ENCODE measurements at places on chromosomes 13 and 19. TPM values are rescaled to one million over a fixed set of nuclear protein-coding genes. Genes with fewer than 3 reads are reported as not detected.
A peak's percentile ranks its signal among the peaks of the same experiment; 100 is the strongest.

DNA sequence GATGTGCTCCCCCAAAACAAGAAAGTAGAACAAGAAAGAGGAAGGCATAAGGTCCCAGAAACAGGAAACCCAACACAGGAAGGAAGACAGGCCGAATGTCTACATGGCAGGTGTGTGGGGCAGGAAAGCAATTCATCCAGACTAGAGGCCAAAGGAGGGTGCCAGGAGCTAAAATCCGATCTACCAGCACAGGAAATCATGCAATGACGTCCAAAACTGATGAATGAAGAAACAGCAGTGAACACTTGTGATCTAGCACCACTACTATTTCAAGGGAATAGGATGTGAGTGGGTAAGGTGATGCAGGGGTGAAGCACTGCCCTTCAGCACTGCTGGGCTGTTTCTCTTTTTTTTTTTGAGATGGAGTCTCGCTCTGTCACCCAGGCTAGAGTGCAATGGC lies 59.1 kb downstream of the DOCK9 start:
- H3K36me3 ChIP-seq: peaks cover 53% of the 10 kb centered on the region
- no peak overlapping the region for H3K27ac ChIP-seq
- H3K27me3 ChIP-seq: no peaks in the 10 kb centered on the region

DNA sequence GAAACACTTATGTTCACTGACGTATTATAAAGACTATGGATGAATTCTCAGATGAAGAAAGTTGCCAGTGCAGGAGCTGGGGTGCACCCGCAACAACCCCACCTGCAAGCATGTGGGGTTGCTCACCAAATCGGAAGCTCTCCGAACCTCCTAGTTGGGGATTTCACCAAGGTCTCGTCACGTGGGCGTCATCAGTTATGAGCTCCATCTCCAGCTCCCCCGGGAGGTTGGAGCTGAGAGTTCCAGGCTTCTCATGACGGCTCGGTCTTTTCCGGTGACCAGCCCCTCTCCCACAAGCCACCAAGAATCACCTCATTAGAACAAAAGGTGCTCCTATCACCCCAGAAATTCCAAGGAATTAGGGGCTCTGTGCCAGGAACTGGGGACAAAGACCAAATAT lies 46.1 kb upstream of the TUBGCP3 start:
- H3K36me3 ChIP-seq: no peaks in the 10 kb centered on the region
- H3K27me3 ChIP-seq: peaks cover under 1% of the 10 kb centered on the region
- H3K27ac ChIP-seq: no peak overlapping the region
- H3K4me1 ChIP-seq: peaks cover 7% of the 10 kb centered on the region
- no peak overlapping the region for H3K4me3 ChIP-seq

DNA sequence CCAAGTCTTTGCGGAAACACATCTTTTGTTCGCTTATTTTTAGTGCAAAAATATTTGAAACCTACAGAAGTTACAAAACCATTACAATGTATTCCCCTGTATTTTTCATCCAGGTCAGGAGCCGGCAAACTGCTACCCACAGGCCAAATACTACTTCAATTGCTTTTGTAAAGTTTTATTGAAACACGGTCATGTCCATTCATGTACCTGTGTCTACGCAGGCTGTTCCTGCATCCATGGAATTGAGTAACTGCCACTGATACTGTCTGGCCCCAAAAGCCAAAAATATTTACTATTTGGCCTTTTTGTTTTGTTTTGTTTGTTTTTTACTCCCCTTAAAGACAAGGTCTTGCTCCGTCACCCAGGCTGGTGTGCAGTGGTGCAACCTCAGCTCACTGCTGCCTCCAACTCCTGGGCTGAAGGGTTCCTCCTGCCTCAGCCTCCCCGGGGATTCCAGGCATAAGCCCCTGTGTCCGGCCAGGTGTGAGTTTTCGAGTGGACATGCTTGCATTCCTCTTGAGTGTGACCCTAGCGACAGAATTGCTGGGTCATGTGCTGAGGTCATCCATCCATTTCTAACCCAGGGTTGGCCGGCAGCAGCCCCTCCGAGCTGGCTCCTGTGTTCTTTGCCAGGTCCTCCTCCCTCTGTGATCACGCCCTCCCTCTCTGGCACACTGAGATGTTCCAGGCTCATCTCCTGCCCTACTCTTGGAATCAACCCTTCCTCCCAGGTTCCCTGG lies 10.9 kb upstream of the S1PR4 start:
- no peak overlapping the region for H3K4me3 ChIP-seq
- no peak for DNase-seq
- H3K27me3 ChIP-seq: no peaks in the 10 kb centered on the region
- no peak overlapping the region for H3K27ac ChIP-seq

DNA sequence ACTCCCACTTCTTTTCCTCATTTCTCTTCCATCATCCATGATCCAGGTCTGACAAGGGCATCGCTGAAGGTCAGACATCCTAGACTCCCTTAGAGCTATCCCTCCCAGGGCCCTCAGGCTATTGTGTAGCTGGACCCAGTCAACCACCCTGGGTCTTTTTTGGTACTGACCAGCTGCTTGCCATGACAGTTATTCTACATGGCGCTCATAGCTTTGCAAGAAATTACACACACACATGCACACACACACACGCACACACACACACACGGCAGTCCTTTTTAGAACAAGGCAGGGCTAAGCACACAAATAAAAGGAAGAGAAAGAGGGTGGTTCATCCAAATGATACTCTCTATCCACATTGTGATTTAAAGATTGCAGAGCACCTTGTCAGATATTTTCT lies 18.3 kb downstream of the SIAH3 start:
- H3K4me1 ChIP-seq: no peaks in the 10 kb centered on the region
- H3K27me3 ChIP-seq: no peaks in the 10 kb centered on the region
- H3K4me3 ChIP-seq: no peak overlapping the region

- H3K4me1 ChIP-seq: no peaks in the 10 kb centered on the region
- no peaks in the 10 kb centered on the region for H3K36me3 ChIP-seq
- no peak overlapping the region for H3K27ac ChIP-seq
- DNase-seq: no peak
- H3K4me3 ChIP-seq: no peak overlapping the region
Measured at GRCh38 chr13:109389456-109389855, 396.9 kb downstream of the IRS2 start.

Gene MAST1
- total RNA-seq: 0.60 TPM

GRCh38 chr13:97566907-97567306 lies 132.9 kb downstream of the RAP2A start:
- DNase-seq: no peak
- H3K4me1 ChIP-seq: no peaks in the 10 kb centered on the region
- H3K36me3 ChIP-seq: no peaks in the 10 kb centered on the region
- H3K27ac ChIP-seq: no peak overlapping the region

Gene RNF113B
- total RNA-seq: not detected

GRCh38 chr13:95564733-95565291 lies 12.3 kb downstream of the CLDN10 start:
- H3K27me3 ChIP-seq: no peaks in the 10 kb centered on the region
- no peak overlapping the region for H3K4me3 ChIP-seq
- H3K4me1 ChIP-seq: no peaks in the 10 kb centered on the region
- no peak for DNase-seq

DNA sequence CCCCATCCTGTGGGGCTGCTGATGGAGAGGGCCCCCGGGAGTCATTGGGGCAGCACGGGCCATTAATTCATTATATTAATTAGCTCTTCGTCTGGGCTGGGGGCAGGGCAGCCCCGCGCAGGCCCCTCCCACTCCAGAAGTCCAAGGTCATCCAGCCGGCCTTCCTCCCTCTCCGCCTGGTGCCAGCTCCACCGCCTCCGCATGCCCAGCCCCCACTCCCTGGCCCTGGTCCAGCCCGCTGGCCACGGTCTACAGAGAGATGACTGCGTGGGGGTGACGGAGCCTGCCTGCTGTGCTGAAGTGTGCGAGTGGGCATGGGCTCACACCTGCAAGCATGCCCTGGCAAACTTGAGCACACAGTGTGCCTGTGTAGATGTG lies 8.8 kb downstream of the IGLON5 start:
- no peaks in the 10 kb centered on the region for H3K36me3 ChIP-seq
- no peak overlapping the region for H3K27ac ChIP-seq
- no peaks in the 10 kb centered on the region for H3K4me1 ChIP-seq
- no peak for DNase-seq
- no peak overlapping the region for H3K4me3 ChIP-seq

Gene PDE4C
- not detected for total RNA-seq

GRCh38 chr19:33248954-33249613 lies 23.4 kb upstream of the SLC7A10 start:
- H3K36me3 ChIP-seq: no peaks in the 10 kb centered on the region
- DNase-seq: no peak
- H3K27me3 ChIP-seq: no peaks in the 10 kb centered on the region
- peaks cover 6% of the 10 kb centered on the region for H3K4me1 ChIP-seq
- no peak overlapping the region for H3K4me3 ChIP-seq
- H3K27ac ChIP-seq: no peak overlapping the region

DNA sequence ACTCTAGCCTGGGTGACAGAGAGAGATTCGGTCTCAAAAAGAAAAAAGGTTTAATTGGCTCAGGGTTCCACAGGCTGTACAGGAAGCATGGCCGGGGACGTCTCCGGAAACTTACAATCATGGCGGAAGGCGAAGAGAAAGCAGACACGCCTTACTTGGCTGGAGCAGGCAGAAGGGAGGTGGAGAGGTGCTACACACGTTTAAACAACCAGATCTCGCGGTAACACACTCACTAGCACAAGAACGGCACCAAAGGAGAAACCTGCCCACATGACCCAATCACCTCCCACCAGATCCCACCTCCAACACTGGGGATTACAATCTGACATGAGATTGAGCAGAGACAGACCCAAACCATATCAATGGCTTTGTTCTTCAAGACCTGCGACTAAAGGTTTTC lies 12.8 kb downstream of the CASP14 start:
- no peak overlapping the region for H3K27ac ChIP-seq
- peaks cover 13% of the 10 kb centered on the region for H3K27me3 ChIP-seq
- no peaks in the 10 kb centered on the region for H3K36me3 ChIP-seq
- no peak for DNase-seq
- no peak overlapping the region for H3K4me3 ChIP-seq

Gene PEG3
- not detected for total RNA-seq

GRCh38 chr19:11181488-11181887 lies 15.9 kb downstream of the KANK2 start:
- H3K4me3 ChIP-seq: no peak overlapping the region
- no peak overlapping the region for H3K27ac ChIP-seq

Gene C19orf67
- not detected for total RNA-seq

Gene PRR19
- not detected for total RNA-seq

GRCh38 chr19:46489445-46490272 lies 6.0 kb downstream of the PNMA8B start:
- DNase-seq: no peak
- peaks cover 49% of the 10 kb centered on the region for H3K4me1 ChIP-seq
- H3K4me3 ChIP-seq: no peak overlapping the region
- peaks cover 72% of the 10 kb centered on the region for H3K27me3 ChIP-seq

DNA sequence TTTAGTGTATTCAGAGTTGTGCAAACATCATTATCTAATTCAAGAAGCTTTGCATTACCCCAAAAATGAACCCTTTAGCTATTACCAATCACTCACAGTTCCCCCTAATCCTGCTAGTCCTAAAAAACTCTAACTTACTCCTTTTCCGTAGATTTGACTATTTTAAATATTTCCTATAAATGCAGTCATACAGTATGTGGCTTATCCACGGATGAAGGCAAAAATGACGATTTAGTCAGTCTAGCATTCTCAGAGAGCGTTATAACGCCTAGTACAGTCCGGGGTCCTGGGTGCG lies 587 bp upstream of the ZNF383 start:
- H3K36me3 ChIP-seq: peaks cover 13% of the 10 kb centered on the region
- peak overlapping the region; percentile 90 for H3K27ac ChIP-seq
- H3K4me1 ChIP-seq: peaks cover 14% of the 10 kb centered on the region
- no peak for DNase-seq
- H3K27me3 ChIP-seq: no peaks in the 10 kb centered on the region

Gene ACP5
- 13.4 TPM for total RNA-seq

- peaks cover 3% of the 10 kb centered on the region for H3K36me3 ChIP-seq
- H3K27me3 ChIP-seq: peaks cover 15% of the 10 kb centered on the region
- H3K27ac ChIP-seq: no peak overlapping the region
- no peak for DNase-seq
Measured at GRCh38 chr19:45497791-45498190, 452 bp upstream of the PPM1N start.

DNA sequence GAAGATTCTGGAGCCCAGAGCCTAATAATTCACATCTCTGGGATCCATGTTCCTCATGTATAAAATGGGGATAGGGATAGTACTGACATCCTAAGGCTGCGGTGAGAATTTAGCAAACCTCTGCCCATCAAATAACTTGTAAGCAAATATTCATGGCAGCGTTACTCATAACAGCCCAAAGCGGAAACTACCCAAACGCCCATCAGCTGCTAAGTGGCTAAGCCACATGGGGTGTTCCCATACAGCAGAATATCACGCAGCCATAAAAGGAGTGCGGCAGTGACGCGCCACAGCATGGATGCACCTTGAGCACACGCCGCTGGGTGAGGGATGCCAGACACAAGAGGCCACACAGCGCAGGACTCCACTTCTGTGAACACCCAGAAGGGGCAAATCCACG lies 19.7 kb downstream of the VRK3 start:
- peaks cover 16% of the 10 kb centered on the region for H3K4me1 ChIP-seq
- H3K27me3 ChIP-seq: no peaks in the 10 kb centered on the region
- H3K36me3 ChIP-seq: peaks cover 81% of the 10 kb centered on the region
- H3K27ac ChIP-seq: no peak overlapping the region

DNA sequence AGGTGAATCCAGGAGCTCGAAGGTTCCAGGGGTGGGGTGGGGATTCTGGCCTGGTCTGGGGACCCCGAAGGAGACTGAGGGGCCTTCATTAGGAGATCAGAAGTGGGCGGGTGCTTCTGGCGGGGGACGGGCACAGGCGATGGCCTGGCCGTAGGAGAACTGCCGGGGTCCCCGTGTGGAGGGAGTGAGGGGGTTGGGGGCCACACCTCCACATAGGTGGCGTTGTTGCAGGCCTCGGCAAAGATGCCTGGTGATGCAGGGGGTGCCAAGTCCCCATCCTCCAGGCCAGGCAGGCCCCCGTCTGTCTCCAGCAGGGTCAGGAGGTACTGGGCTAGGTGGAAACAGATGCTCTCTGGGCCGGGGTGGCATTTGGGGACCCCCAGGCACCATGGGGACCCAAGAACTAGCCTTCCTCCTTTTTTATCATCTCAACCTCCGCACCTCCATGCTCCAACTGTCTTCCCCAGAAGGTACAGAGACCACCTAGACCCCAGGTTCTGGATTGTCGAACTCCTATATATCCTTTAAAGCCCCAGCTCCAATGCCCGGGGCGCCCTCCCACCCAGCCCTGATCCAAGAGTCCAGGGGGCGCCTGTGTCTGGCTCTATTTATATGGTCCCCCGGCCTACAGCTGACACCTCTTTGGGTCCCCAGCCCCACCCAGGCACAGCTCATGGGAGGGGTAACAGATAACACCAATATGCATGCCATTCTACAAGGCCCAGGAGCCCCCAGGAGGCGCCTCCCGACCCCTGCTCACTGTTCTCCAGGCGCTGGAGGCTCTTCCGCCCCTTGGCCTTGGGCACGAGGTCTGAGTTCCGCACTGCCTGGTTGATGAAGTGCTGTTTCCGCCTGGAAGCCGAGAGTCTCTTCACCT lies 8.2 kb downstream of the RNU6-9 start:
- H3K36me3 ChIP-seq: peaks cover 55% of the 10 kb centered on the region
- no peak overlapping the region for H3K4me3 ChIP-seq
- DNase-seq: no peak
- no peaks in the 10 kb centered on the region for H3K27me3 ChIP-seq
- H3K27ac ChIP-seq: peak overlapping the region; percentile 13
- H3K4me1 ChIP-seq: peaks cover 57% of the 10 kb centered on the region

GRCh38 chr13:113451951-113452421 lies 1.3 kb downstream of the ADPRHL1 start:
- H3K27ac ChIP-seq: no peak overlapping the region
- H3K4me1 ChIP-seq: no peaks in the 10 kb centered on the region
- no peak for DNase-seq
- peaks cover 6% of the 10 kb centered on the region for H3K36me3 ChIP-seq
- no peaks in the 10 kb centered on the region for H3K27me3 ChIP-seq
